Stimulated activated CD8-positive, alpha-beta memory T cell treated with anti-CD3 and anti-CD28 coated beads, Interleukin-2, amount 100 ng/mL, for 1 hour (primary cell): ENCODE measurements at places on chromosomes 1 and 21.

DNA sequence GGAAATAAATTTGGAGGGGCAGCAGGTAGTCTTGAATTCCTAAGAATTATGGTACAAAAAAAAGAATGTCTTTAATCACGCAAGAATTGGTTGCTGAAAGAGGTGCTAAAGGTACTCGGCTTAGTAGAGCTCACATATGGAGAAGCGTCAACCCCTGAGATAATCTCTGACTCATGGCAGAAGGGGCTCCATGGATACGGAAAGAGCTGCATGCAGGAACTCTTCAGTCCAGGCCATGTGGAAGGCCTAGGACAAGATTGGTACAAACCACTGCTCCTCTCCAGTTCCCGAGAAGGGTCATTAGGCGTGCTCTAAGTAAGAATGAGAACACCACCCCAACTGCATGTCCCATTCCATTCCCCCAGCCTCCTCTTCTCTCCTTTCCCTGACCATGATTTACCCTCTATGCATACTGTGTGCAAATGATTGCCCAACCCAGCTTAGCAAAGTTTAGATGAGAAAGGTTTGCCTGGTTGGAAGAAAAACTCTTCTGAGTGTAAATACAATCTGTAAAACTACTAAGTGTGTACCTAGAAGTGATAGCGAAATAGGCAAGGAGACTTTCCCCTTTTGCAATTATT lies 10.9 kb downstream of the GJA8 start:
- DNase-seq: no peak

DNA sequence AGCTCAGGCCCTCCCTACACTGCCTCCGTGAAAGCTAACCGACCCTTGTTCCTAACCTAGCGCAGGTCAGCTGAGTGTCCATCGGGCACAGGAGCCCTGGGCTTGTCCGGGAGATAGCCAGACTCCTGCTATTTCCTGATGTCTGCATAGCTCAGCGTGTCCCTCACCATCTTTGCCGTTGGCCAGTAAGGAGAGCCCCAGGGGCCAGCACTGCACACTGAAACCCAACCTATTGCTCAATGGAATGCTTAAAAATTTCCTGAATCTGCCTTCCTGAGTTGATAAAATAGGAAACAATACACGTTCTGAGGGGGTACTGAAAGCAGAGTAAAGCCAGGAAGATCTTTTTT lies 2.2 kb downstream of the RUNX1 start:
- no peak for DNase-seq

DNA sequence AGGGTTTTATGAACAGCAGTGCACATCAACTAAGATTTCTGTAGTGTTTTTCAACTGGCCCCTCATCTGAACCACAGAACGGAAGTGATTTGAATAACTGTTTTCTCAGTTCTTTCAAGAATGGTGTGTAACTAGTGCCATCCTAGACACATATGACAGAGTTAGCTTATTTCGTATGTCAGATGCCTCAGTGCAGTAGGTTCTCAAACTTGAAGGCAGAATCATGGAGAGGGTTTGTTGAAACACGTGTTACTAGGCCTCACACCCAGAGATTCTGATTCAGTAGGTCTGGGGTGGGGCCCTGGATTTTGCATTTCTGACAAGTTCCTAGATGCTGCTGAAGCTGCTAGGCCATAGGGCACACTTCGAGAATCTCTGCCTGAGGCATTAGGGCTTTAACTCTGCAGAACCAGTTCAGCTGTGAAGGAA lies 49.0 kb downstream of the SCCPDH start:
- no peak for DNase-seq

DNA sequence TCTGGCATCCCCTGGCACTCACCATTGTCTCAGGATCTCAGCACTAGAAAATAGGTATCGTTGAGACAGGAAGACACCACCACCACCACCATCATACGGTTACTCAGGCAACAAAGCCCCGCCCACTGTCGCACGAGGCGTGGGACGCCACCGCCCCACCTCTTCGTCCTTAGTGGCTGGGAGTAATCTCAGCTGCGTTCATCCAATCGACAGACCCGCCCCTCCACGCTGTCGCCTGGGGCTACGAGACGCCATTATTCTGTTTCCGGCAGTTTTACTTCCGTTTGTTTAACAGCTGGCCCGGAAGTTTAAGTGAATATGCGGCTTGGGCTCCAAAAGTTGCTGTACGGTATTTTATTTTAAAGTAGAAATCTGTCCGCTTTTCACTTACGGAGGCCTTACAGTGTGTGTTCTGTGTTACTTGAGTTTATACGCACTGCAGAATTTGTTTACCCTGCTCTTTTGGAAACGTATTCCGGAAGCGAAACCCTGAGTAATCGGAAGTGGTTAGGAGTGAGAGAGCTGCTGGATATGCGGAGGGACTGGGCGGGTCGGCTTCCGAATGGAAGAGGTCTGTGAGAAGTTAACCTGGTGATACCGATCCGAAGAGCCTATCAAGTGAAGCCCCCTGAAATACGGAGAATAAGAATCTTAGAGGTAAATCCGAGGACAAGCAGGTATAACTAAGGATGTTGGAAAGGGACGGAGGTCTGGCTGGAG lies at the start of the genes BLZF1 and NME7:
TSS of gene BLZF1 (plus strand) at position 510 of the 720 bp plus-strand sequence. CDS start 1,328 bp downstream, outside the sequence.
TSS of gene NME7 (minus strand) at position 112 of the 720 bp plus-strand sequence. CDS start at position 25, 87 bp downstream.
- DNase-seq: peak; percentile 98

DNA sequence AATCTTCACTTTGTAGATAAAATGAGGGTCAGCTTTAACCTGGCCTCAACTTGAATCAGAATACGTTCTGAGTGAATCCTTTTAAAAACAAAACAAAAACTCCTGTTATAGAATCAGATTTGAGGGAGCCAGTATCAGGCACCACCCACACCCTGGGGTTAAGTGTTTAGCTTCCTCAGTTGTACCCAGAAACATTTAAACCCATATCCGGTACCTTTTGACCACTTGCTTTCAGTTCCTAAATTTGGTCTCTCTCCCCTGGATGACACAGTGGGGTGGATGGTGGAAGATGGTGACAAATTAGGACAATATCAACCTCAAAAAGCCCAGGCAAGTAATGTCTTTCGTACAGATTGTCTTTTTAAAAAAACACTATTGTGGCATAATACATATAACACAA lies 10.4 kb downstream of the KLHDC7A start:
- DNase-seq: no peak

GRCh38 chr1:79603843-79604242 lies 597.3 kb upstream of the ADGRL4 start:
- DNase-seq: no peak

- no peak for DNase-seq
These were observed 72.2 kb upstream of the C1orf87 start for GRCh38 chr1:60145771-60146170.

DNA sequence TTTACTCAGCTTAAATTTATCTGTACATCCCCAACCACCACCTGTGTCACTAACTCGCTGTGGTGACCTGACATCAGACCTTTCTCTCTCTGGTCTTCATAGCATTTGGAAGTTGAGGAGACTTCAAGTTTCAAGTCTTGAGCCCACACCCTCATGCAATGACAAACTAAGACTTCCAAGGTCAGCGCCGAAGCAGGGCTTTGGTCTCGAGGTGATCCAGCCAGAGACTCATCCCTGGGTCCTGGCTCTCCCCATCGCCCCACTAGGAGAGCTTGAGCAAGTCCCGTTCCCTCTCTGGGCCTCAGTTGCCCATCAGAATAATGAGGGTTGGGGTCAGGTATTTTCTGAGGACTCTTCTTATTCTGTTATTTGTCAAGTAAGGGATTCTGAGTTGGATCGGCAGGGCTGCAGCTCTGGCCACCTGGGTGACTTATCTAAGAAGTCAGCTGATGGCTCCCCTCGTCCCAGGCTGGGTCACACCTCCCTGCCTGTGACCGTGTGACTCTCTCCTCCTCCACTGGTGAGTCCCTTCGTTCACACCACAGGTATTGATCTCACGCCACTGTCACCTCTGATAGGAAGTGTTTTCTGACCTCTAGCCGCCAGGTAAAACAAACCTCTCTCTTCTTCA lies 143.7 kb upstream of the RUNX3 start:
- no peak for DNase-seq

GRCh38 chr1:53467391-53467790 lies 8.2 kb downstream of the DMRTB1 start:
- DNase-seq: no peak

DNA sequence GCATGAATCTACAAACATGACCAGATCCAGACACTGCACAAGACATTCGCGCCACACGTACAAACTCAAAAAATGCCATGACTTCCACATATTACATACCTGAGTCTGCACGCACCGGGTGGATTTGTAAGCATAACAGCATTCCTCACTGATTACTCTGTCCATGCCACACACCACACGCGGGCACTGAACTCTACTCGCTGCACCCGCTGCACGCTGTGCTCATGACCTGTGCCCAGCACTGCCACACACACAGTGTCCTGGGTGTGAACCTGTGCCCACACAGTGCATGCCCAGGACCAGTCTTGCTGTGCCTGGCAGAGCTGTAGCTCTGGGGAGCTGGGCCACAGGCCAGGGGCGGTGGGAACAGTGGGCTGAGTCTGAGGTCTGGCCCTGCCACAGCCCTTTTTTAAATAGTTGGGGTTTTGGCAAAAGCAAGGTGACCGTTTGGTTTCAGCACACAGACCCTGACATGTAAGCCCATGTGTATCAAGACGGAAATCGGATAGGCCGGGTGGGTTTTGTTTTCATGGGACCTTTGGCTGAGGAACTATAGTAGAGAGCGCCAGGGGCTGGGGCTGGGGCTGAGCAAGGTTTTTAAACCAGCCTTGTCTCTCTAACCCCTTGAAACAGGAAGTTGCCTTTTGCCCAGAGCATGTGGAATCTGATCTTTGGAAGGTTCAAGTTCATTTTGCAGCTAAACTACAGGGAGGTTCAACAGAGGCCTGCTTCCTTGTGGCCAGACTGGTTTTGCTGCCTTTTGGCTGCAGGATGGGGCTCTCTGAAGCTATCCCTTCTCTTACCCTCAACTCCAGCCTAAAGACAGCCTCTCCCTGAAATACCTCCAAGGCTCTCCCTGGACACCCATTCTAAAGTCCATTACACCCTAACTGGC lies 12.3 kb upstream of the GOLT1A start:
- DNase-seq: no peak

GRCh38 chr1:102798718-102799117 lies 309.6 kb downstream of the COL11A1 start:
- DNase-seq: no peak

DNA sequence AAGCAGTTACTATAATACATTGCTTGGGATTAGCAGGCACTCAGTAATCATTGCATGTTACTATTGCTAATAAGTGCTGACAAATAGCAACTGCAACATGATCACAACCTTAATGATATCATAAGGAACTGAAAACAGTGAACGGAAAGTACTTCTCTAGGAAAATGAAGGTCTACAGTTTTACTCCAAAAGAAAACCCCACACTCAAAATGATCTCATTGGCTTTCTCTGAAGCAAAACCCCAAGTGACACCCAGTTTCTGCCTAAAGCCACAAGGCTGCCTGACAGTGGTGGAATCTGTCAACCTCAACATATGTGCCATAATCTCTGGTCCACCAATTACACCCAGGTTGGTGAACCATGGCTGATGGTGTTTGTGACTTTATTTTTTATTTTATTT lies 137.6 kb downstream of the PTGER3 start:
- DNase-seq: no peak

GRCh38 chr1:74465193-74465681 lies 47.2 kb downstream of the LRRC53 start:
- DNase-seq: no peak

DNA sequence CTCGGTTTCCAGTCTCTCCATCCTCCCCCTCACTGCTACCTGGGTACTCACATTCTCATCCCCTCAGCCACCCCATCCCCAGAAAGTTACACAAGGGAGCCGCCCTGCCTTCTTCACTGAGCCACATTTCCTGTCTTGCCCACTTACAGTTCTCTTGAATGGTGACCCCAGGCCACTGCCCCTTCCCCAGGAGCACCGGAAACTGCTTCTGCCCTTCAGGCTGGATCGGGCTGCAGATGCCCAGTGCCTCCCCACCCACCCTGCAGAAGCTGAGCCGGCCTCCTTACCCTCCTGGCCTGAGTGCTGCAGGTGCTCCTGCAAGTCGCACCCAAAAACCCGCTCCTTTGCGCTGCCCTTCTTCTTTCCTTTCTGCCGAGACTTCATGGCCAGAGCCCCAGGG lies 450 bp downstream of the ARHGAP30 start:
- no peak for DNase-seq

DNA sequence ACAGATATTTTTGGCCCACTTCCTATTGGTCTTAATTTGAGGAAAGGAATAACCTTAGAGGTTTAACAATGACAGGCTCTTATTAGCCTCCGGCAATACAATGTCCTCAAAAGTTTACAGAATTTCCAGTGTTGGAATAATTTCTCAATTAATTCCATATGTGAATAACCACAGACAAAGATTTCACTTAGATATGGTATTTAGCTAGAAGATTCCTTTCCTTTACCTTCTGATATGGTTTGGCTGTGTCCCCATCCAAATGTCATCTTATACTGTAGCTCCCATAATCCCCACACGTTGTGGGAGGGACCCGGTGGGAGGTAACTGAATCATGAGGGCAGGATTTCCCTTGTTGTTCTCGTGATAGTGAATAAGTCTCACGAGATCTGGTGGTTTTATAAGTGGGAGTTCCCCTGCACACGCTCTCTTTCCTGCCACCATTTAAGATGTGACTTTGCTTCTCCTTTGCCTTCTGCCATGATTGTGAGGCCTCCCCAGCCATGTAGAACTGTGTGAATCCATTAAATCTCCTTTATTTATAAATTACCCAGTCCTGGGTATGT lies 54.9 kb upstream of the RGS7 start:
- no peak for DNase-seq
